ENCODE measurements at places on chromosomes 16 and 17. TPM values are rescaled to one million over a fixed set of nuclear protein-coding genes. Genes with fewer than 3 reads are reported as not detected.
A peak's percentile ranks its signal among the peaks of the same experiment; 100 is the strongest.

DNA sequence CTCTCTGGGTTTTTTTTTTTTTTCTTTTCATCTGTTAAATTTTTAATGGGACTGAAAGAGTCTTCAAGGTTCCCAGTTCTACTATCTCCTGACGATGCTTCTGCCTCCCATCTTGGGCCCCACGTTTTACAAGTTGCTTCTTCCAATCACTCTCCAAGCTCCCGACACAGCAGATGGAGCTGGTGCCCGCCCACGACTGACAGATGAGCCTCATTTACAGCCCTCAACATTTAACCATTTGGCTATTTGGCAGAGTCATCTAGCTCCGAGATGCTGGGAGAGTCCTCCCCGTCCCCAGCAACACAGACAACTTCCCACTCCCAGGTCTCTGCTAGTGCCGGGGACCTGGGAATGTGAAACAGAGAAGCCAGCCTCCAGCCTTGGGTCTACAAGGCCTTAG lies 276.9 kb downstream of the SHISA9 start:
- no peaks in the 10 kb centered on the region for H3K36me3 ChIP-seq
- no peak overlapping the region for H3K4me3 ChIP-seq
- no peaks in the 10 kb centered on the region for H3K4me1 ChIP-seq
- H3K27me3 ChIP-seq = no peaks in the 10 kb centered on the region

GRCh38 chr16:71339236-71340171 lies 19.0 kb upstream of the CALB2 start:
- DNase-seq = no peak
- H3K27me3 ChIP-seq = peaks cover 3% of the 10 kb centered on the region
- H3K4me3 ChIP-seq = no peak overlapping the region
- H3K4me1 ChIP-seq = no peaks in the 10 kb centered on the region

HASPIN gene
- 2.7 TPM for polyA plus RNA-seq

FTSJ3 gene
- 49.6 TPM for polyA plus RNA-seq

DNA sequence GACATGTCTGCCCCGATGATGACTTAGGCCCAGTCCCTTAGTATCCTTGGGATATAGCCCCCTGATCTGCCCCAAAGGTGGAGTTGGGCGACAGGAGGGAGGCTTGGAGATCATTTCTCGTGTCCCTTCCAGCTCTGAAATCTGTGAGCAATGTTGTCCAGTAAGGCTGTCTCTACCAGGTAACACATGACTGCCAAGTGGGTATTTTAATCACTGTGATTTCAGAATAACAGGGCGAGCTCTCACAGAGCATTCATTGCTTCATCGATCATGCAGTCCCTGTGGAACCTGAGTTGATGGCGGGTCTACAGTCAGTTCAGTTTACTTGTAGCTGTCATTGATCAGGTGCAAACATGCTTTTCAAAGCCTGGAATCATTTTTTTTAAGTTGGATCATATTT lies 39.2 kb downstream of the KSR1 start:
- H3K36me3 ChIP-seq = no peaks in the 10 kb centered on the region
- no peak for DNase-seq
- peaks cover 47% of the 10 kb centered on the region for H3K4me1 ChIP-seq
- H3K4me3 ChIP-seq = peak overlapping the region; percentile 28
- peak overlapping the region; percentile 90 for H3K27ac ChIP-seq

GRCh38 chr17:10226930-10227695 lies 28.7 kb upstream of the GAS7 start:
- H3K27ac ChIP-seq = no peak overlapping the region
- no peaks in the 10 kb centered on the region for H3K27me3 ChIP-seq
- H3K36me3 ChIP-seq = no peaks in the 10 kb centered on the region
- no peaks in the 10 kb centered on the region for H3K4me1 ChIP-seq
- peak; percentile 32 for DNase-seq

GSG1L2 gene
- polyA plus RNA-seq = not detected

DNA sequence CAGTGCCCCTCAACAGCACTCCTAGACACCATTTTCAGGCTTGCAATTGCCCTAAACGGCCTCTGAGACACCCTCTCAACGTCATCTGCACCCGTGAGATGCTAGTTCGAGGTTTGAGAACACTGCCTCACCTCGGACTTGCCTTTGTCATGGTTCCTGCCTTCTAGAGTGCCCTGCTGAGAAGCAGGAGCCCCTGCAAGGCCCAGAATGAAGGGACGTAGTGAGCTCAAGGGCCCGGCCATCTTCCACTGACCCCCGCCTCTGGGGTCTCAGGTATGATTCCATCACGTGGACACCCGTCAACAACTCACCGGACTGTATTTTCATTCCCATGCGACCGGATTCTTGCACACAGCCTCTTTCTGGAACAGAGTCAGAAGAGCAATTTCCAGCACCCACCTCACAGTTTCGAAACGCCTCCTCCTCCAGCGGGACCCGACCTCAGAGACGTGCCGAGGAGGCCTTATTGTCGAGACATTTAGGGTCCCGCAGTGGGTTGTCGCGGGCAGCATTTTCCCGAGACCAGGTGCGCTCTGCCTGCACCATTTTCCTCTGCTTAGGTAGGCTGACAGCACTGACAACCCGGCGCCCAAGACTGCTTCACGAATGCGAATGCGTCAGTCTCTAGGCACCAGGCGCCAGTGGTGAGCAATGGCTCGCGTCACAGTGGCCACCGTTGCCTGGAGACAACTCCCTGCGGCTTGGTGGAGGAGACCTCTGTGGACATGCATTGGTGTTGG lies 999.9 kb downstream of the KCNJ18 start:
- H3K4me3 ChIP-seq = no peak overlapping the region
- H3K27ac ChIP-seq = no peak overlapping the region
- DNase-seq = no peak
- no peaks in the 10 kb centered on the region for H3K27me3 ChIP-seq
- H3K4me1 ChIP-seq = no peaks in the 10 kb centered on the region
- no peaks in the 10 kb centered on the region for H3K36me3 ChIP-seq
